MG63 (cell line): ENCODE measurements at places on chromosomes 2 and 18.

- no peak for DNase-seq
These were observed 46.9 kb downstream of the EMILIN2 start for GRCh38 chr18:2893676-2894075.

DNA sequence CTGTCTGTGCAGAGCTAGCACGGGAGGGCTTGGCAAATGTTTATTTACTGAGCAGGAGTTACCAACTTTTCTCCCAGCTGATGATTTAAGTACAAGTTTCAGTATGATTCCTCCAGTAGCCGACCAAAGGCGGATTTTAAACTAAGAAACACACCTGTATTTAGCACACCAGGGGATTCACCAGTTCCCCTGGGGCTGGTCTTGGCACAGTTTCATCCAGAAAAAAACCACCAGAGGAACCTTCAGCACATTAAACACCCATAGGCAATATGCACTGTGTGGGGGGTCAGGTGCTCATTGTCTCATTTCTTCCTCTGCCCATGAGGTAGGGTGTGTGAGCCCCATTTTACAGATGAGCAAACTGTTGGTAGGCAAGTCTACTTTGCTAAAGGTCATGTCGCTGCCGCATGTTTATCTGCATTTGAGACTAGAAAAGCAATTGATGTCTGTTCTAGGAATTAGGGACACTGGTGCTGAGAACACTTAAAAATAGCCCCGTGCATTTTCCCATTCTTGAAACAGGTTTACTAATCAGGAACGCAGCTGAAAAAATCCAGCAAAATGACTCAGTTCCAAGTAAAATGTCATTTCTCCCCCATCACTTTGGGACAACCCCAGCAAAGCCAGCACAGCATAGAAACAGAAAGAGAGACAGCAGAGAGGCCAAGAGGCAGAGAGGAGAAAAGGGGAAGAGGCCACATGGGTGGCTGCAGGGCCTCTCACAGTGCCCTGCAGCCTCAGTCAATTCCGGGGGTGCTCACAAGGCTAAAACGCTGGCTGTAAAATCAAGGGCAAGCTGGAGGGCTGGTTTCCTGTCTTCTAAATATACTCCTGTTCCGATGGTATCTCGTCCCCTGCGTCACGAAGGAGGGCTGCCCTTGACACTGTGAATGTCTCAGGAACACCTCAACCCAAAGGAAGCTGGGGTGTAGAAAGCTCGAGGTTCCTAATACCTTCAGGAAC, 166.8 kb upstream of the ID2 start:
- no peak for DNase-seq

DNA sequence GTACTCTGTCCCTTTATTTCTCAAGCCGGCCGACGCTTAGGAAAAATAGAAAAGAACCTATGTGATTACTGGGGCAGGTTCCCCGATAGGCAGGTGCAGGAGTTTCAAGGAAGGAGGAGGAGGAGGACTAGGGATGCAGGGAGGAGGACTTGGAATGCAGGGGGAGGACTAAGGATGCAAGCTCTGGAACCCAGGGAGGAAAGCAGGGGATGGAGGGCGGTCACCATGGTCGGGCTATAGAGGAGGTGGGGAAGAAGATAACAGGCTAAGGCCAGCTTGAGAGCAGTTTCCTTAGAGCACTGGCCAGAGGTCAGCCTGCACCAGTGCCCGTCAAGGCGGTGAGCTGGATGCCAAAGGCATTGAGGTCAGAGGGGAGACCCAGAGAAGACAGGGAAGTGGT, 18.7 kb upstream of the B3GNT7 start:
- DNase-seq = no peak

GRCh38 chr2:105249181-105249580, 7.6 kb downstream of the GPR45 start:
- DNase-seq = no peak

DNA sequence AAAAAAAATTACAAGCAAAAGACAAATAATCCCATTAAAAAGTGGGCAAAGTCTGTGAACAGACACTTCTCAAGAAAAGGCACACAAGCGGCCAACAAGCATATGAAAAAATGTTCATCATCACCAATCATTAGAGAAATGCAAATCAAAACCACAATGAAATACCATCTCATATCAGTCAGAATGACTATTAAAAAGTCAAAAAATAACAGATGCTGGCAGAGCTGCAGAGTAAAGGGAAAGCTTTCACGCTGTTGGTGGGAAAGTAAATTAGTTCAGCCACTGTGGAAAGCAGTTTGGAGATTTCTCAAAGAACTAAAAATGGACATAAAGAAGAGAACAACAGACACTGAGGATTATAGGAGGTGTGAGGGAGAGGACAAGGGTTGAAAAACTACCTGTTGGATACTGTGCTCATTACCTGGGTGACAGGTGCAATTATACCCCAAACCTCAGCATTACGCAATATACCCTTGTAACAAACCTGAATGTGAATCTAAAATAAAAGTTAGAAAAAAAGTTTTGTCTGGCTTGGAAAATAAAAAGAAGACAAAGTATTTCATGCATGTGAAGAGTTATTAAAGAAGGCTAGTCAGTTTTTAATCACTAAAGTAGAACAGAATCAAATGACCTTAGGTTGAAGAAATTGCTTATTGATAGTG, 8.7 kb upstream of the ACSL3 start:
- no peak for DNase-seq

DNA sequence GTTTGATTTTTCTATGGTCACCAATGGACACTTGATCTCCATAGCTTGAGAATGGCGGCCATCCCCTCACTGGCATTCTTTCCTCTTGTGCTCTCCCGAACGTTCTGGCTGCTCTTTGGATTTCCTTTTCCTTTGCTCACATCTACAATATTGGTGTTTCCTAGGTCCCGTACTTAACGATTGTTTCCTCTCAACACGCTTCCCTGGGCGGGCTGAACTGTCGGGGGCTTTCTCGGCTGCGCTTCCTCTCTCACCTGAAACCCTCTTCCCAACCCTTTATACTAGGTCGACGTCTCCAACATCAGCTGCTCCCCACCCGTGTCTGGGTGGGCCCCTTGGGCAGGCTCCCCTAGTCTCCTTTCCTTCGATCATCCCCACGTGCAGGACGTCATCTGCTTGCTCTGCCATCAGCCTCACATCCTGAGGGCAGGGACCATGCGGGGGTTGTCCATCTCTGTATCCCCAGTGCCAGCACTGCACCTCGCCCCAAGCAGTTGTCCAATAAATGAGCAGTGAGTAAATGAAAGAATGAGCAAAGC, 634 bp upstream of the DIS3L2 start:
- DNase-seq = no peak
